Neural crest cell (in vitro differentiated cells): ENCODE measurements at places on chromosomes 11 and 22.
A peak's percentile ranks its signal among the peaks of the same experiment; 100 is the strongest.

DNA sequence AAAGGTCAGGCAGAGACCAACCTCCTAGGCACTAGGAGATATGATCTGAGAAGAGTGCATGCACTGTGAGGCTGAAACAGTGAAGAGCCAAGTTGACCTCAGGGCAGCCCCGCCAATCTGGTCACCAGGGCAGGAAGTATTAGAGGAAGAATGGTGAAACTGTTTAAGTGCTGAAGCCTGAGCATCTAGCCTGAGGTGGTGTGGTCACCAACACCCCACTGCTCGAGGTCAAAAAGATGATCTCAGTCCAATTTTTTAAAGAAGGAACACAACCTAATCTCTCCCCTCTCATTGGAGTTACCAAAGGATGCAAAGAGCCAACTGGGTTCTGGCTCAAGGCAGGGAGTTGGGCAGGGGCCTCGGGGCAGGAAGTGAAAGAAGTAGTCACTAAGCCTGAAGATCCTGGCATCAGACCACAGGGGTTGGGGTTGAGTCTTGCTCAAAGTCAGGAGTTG lies 4.0 kb downstream of the APBB1 start:
- DNase-seq, result no peak

GRCh38 chr22:38081941-38082828 lies 1.8 kb downstream of the SLC16A8 start:
- DNase-seq, result no peak

DNA sequence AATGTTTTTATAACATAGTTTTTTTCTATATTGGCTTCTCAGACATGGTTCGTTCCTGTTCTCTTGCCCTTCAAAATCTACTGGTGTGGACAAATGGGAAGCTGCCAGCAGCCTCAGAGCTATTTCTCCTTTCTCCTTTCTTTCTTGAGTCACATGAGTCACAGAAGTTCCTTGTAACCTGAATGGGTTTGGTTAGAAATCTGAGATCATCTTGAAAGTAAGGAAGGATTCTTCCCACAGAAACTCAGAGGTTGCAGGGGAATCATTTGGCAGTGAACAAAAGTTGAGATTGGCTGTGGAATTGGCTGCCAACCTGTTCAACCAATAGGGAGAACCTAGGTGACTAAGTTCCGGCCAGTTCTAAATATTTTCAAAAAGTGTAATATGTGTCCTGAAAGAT lies 12.5 kb downstream of the PLET1 start:
- DNase-seq, result no peak

- DNase-seq, result no peak
Measured at GRCh38 chr11:105667441-105667840, 57.6 kb downstream of the GRIA4 start.

DNA sequence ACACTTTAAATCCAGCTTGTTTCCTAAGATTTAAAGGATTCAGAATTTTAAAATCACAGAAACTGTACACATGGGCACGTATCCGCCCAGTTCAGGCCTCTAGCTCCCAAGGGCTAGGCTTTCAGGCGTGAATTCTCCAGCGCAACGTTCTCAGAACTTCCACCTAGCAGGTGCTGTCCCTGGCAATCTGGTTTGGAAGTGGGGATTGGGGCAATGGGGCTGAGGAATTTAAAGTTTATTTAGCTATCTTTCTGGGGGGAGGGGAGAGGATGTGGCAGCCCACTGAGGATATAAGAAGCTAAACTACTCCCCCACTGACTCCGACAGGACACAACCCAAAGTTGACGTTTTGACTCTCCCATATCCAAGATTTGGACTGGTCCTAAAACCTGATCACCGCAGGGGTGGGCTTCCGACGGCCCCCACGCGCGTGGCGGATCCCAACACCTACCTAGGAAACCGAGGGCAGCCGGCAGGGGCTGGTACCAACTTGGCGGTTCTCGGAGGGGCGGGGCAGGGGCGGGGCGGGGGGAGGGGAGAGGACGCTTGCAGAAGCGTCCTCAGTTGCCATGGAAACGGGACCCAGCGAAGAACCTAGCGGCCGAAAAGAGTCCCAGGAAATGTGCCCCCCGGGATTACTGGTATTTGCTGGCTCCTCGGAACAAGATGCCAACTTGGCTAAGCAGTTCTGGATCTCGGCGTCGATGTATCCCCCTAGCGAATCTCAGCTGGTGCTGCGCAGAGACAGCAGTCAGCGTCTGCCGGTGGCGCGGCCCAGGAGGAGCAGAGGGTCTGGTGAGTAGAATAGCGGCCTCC lies at the start of gene HOATZ:
Gene HOATZ (plus strand): TSS at position 563 of the 816 bp plus-strand sequence. CDS start 7 bp downstream, at position 570.
- peak; percentile 46 for DNase-seq

- no peak for DNase-seq
Measured at GRCh38 chr11:43856993-43857392, 23.6 kb upstream of the ALKBH3 start.

DNA sequence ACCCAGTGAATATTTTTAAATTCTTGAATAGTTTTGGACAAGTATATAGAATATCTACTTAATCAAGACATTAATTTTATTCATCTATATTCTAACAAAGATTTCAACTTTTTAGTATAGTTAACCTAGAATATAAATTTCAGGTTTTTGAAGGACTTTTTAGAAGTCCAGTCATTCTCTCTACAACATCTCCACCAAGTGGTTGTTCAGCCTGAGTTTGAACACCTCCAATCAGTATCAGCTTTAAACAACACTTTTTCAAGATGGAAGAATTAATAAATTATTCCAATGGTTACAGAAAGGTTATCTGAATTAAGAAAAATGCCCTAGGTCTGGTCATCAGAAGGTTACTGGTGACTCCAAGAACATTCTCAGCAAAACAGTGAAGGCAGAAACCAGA lies 31.8 kb downstream of the EIF3M start:
- DNase-seq, result no peak

GRCh38 chr11:16977994-16978315 lies 36.3 kb downstream of the PLEKHA7 start:
- no peak for DNase-seq

- DNase-seq, result no peak
Measured at GRCh38 chr11:66016793-66017177, 5.0 kb downstream of the CST6 start.

DNA sequence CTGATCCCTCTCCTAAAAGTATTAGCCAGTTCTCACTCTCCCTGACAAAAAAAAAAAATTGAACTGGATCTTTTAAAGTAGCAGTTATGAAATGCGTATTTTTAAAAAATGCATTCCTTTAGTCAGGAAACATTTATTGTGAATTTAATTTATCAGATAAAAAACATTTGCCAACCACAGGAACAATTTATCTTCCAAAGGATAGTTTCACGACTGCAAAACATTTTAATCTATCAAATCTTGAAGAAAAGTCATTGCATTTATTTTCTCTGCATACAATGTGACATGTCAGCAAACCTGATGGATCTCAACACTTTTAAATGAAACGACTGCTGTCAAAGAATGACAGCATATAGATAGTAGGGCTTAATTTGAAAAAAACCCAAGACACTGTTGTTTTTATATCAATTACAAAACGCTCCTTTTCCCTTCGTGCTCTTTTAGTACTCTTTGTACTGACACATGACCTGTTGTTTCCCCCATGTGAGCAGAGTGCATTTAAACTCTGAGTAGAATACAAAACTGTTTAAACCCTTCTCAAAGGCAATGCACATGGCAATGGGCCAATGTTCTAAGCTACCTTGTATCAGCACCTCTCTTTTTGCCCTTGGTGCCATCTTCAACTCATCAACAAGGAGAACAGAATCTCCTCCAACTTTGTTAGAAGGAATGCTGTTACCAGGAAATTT lies 107.0 kb downstream of the ATG16L2 start:
- DNase-seq, result no peak

GRCh38 chr11:70876685-70877084 lies 375.7 kb downstream of the SHANK2 start:
- no peak for DNase-seq

DNA sequence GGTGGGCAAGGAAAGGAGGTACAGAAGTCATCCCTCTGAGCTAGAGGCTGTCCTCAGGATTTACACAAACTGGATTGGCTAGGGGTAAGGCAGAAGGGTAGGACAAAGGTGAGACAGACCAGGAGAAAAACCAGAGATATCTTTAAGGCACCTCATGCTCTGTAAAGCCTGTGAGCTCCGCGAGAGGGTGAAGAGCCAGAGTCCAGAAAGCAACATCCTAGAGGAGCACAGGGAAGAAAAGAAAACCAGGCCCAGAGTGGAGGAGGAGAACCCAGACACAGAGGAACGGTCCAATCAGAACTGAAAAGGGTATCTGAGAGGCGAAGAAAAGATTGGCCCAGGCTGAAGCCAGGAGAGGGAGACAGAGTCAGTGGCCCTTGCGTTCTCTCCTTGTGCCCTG lies 5.1 kb downstream of the SLC37A4 start:
- no peak for DNase-seq

- no peak for DNase-seq
Measured at GRCh38 chr22:24567668-24568067, 11.9 kb downstream of the SNRPD3 start.

- DNase-seq, result no peak
Measured at GRCh38 chr11:2122907-2123627, 16.1 kb downstream of the IGF2 start.

GRCh38 chr11:87141322-87141721 lies 103.6 kb downstream of the TMEM135 start:
- DNase-seq, result no peak

GRCh38 chr22:11042116-11042515 lies 4485.9 kb upstream of the OR11H1 start:
- DNase-seq, result no peak

GRCh38 chr11:114317787-114318137 lies 21.6 kb downstream of the NNMT start:
- DNase-seq, result peak; percentile 7

DNA sequence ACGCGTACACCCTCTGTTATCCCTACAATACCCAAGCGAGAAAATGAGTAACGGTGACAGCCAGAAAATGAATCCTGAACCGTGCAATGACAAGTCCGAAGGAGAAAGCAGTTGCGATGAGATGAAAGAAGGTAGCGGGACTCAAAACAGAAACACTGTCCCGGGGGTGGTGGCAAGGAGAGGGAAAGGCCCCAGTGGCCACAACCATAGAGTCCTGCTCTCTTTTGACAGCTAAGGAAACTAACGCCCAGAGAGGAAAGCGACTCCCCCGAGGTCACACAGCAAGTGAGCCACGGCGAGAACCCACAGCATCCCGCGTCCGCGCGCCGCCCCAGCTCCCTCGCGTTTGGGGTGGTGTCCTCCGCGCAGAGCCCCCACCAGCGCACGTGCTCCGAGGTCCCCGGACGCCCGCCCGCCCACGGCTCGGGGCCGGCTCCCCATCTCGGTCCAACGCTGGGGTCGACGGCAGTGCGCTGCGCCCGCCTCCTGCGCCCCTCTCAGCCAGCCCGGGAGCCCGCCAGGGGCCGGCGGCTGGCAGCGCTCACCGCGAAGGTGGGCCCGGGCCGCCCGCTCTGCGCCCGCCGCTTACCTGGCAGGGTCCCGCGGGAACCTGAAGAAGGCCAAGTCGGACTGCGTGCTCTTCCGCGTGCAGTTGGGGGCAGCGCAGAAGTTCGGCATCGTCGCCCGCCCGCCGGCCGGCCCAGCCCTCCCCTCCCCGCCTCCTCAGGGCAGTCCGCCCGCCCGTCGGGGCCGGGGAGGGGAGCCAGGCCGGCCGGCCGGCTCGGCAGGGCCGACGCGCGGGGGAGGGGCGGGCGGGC lies 564 bp downstream of the THAP12 start:
- DNase-seq, result peak; percentile 14

GRCh38 chr22:50002791-50003190 lies 9.8 kb downstream of the IL17REL start:
- no peak for DNase-seq

DNA sequence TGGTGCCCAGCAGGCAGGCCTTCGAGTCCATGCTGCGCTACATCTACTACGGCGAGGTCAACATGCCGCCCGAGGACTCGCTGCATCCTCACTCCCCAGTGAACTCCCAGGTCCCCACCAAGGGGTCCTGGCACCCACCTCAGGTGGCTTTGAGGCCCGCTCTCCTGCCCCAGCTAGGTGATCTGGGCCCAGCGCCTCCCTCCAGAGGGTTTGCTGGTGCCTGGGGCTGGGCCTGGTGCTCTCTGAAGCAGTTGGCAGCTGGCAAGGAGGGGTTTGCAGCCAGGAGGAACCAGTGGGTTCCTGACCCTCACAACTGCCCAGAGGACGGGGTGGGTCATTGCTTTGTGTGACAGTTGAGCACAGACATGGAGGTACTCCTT lies 5.9 kb downstream of the THAP7 start:
- no peak for DNase-seq

DNA sequence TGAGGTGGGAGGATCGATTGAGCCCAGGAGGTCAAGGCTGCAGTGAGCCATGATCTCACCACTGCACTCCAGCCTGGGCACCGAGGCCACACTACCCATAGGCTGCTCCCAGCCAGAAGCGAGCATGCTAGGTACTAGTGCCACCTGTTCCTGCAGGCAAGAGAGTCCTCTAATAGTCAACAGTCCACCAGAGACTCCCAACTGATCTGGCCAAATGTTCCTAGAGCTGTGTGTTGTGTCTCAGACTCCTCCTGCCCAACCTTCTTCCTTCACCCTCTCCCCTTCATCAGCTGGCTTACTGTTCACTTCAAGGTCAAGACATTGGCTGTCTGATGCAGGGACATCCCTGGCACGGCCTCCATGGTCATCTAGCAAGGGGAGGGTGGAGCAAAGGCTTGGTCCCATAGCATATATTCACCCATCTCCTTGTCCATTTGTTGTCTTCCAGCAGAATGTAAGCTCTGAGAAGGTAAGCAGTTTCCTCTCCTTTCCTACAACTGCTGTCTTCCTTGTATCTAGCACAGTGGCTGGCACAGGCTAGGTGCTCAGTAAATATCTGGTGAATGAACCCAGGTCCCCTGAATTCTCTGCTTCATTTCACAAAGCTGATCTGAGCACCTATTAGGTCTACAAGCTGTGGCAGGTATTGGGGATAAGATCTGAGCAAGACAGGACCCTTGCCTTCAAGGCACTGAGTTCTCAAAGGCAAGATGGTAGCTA lies 126.2 kb upstream of the SERPIND1 start:
- no peak for DNase-seq

DNA sequence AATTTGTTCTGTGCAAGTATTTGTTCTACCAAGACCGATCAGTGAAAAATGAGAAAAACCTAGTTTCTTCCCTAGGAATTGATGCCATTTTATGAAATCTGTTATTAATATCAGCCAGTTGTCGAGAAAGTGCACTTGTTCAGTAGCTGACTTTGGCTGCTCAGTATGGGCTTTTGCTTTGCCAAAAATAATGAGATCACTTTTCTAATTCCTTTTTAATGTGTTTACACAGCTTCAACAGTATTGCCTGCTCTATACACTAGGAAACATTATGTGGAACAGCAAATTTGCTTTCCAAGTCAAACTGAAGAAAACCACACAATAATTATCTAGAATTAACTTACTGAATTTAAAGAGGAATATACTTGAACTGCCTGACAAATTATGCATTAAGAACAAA lies 34.4 kb downstream of the SCUBE2 start:
- DNase-seq, result no peak

GRCh38 chr11:65880844-65881421 lies 1.3 kb downstream of the CTSW start:
- no peak for DNase-seq
